Adipocyte (in vitro differentiated cells): ENCODE measurements at places on chromosomes 13 and 19.
A peak's percentile ranks its signal among the peaks of the same experiment; 100 is the strongest.

DNA sequence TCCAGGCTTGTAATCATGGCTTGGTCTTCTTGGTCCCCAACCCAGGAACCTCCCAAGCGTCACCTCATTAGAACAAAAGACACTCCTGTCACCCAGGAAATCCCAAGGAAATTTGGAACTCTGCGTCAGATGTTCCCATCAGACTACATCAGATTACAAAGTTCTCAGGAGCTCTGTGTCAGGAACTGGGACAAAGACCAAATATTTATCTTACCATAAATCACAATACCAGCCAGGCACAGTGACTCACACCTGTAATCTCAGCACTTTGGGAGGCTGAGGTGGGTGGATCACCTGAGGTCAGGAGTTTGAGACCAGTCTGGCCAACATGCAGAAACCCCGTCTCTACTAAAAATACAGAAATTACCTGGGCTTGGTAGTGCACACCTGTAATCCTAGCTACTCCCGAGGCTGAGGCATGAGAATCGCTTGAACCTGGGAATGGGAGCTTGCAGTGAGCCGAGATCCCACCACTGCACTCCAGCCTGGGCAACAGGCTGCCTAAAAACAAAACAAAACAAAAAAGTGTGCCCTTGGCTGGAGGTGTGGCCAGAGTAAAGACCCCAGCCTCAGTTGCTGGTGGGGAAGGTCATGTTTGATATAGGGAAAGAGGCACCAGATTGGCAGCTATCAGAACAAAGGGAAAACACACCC is 16.7 kb upstream of the CCDC124 start:
- DNase-seq: no peak

DNA sequence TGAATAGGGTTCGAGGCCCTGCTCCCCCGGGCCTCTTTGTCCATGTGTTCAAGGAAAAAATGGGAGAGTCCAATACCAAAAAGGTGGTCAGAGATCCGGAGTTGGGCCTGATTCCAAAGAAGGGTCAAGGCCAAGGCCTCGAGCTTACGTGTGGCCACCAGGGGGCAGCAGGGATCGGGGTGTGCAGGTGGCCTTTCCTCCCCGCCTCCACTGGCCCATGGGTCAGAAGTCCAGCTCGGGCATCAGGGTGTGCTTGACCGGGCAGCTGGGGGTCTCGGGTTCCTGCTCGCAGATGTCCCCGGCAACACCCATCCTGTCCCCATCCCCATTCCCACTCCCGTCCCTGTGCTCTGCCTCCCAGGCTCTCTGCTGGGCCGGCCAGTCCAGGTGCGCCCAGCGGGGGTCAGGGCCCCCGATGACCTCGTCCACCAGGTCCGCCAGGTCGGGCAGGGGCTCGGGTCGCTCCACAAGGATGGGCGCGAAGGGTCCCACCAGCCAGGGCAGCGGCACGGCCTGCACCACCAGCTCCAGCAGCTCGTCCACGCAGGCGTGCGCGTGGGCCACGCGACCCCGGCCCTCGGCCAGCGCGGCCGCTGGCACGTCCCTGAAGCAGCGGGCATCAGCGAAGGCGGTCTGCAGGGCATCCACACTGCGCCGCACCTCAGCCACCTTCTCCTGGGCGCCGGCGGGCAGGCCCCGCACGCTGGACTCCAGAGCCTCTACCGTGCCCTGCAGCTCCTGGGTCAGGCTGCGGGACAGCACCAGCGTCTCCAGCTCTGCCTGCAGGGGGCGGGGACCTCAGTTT is 5.2 kb upstream of the PLIN4 start:
- DNase-seq: peak; percentile 49

- DNase-seq: no peak
Measured at GRCh38 chr13:27917121-27917947, 2.5 kb upstream of the PDX1 start.

GRCh38 chr13:50916701-50917184 is 7.2 kb downstream of the RNASEH2B start:
- no peak for DNase-seq

DNA sequence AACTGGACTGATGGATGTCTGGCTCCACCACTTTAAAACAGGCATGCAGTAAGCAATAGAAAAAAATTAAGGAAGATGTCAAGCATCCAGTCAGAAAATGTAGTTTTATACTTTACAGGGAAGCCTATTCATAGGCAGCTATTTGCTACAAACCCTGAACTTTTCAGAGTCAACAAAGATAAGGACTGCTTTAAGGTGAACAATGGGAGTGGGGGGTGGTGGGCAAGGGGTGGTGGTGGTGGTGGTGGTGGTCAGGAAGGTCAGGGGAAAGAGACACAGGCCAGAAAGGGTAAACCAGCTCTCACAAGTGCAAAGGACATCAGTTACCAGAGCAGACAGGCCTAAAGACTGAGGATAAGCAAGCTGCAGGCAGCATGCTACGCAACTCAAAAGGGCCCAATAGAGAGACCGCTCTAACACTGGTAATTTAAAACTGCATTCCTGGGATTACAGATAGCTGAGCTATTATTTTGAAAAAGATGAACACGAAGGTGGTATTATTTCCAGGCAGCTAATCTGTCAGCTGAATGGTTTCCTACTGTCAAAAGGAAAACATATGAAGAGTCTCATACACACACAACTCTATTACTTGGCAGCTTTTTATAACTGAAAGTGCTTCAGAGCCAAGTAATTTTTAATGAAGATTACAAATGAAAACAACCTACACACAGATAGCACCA is 14.8 kb downstream of the BRD4 start:
- no peak for DNase-seq

GRCh38 chr19:32686847-32687475 is 4.7 kb upstream of the NUDT19 start:
- DNase-seq: no peak

DNA sequence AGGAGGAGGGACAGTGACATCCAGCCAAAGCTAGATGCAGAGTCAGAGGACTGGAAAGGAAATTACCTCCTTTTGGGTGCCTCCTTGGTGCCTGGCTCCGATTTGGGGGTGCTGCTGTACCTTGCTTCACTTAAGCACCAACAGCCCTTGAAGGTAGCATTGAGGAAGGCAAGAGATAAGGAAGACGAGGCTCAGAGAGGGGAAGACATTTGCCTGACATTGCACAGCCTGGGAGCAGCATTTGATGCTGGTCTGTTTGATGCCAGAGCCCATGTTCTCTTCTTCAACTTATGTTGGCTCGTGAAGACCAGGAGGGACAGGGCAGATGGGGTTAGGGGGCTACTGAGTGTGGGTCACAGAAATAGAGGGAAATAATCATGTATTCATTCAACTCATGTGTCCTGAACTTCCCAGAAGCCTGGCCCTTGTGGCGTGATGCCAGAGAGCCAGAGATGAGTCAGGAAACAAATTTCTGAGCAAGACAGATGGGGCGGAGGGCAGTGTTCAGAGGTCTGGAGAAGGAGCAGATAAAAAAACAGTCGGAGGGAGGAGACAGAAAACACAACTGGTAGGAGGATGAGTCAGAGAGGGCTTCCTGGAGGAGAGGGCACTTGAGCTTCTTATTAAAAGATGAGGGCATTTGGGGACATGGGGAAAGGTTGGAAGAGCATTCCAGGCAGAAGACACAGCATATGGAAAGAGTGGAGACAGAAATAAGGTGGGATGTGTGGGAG is 3.0 kb upstream of the C19orf81 start:
- DNase-seq: no peak

- DNase-seq: no peak
Measured at GRCh38 chr19:46896076-46896794, 35.4 kb downstream of the ARHGAP35 start.

DNA sequence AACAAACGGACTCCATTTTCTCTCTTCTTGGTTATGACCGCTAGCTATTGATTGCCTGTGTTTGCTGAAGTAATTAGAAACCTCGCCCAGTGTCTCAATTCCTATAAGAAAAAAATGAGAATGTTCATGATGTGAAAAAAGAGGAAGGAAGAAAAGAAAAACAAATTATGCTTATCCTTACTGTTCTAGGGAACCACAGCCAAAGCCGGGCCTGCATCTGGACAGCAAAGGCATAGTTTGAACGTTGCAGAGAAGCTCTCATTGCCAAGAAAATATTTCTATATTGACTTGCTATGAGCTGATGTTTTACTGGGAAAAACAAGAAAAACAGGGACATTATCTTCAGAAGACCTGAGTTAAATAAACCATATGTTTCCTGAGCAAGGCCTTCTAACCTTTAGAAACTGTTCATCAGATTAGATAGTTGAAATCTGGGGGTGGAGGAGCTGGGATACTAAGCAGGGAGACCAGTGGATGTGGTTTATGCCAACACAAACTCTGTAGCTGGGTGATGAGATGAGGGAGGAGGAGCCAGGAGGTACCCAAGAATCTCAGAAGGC is 55.0 kb downstream of the EFNB2 start:
- DNase-seq: peak; percentile 24

DNA sequence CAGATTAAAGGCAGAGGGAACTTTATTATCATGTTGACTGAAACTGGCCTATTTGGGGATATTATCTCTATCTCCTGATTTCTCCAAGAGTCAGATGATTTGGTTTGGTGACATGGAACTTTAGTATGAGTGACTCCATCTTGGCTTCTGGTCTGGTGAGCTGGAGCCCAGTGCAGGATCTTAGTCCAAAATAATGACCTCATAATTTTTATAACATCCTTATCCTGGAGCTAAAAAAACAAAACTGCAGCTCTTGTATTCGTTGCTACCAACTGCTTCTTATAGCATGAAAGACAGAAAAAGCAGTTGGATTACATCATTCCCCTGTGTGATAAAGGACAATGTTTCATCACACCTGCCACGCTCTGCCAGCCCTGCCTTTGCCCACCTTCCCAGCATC is 39.3 kb upstream of the RNF17 start:
- no peak for DNase-seq

GRCh38 chr19:54305141-54305540 is 7.8 kb downstream of the LILRA5 start:
- no peak for DNase-seq

- no peak for DNase-seq
Measured at GRCh38 chr13:85492283-85492682, 306.9 kb downstream of the SLITRK6 start.

DNA sequence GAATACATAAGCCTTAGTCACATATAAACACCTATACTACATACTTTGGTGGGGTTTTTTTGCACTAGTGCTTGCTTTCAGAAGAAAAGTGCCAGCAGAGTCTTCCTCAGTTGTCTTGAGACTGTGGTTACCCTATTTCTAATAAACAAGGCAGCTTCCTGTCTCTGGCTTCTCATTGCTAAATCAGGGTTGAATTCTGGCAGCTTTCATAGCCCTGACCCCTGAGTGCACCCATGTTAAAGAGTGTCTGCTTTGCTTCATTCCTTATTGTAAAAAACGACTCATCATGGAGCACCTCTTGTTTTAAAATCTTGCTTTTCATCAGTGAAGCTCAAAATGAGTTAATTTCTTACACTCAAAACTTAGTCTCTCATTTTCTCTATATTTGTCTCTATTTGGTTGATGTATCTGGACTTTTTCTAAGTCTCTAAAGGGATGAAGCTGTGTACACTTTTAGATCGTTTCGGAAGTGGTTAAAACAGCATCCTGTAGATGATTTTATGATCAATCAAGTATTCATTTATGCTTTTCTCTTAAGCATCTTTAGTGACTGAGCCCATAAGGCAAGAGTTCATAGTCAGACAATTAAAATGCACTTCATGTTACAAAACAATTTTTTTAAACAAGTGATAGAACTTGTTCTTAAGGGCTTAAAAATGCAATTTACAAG is 72.1 kb downstream of the KLF12 start:
- DNase-seq: peak; percentile 67

GRCh38 chr19:21604951-21605476 is 99.6 kb downstream of the ZNF429 start:
- DNase-seq: no peak

DNA sequence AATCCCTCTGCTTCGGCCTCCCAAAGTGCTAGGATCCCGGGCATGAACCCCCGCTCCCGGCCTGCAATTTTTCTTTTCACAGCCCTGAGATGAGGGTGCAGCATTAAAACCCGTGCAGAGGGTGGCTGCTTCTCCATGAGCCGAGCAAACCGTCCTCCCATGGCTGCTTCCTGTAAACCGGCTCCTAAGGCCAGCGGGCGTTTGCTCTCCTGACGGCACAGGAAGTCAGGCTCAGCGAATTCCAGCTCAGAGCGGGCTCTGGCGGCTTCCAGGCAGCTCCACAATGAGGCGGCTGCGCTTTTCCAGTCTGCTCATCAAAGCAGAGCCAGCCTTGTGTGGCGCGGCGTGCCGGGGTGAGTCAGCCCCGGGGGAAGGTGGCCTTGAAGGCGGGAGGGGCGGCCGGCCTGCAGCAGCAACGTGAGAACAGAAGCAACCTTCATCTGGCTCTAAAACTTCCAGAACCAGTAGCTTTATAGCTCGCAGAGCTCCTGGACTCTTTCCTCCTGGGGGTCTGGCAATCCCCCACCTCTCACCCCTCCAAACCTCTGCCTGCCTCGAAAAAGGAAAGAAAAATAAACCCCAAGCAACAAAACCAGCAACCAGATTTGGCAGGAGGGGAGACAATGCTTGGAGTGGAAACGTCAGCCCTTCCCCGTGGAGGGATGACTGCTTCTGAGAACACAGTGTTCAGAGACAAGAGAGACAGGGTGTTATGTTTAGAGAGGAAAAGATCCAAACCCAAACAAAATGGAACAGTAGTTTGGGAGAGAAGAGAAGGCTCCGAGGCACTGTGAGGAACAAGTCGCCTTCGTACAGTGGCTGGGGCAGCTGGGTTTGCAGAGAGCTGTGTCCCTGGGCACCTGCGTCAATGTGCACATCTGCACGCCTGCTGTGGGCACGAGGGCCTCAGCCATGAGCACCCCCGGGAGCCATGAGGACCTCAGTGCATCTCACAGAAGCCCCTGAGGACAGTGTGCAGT is 67.8 kb downstream of the GADD45B start:
- DNase-seq: peak; percentile 98

DNA sequence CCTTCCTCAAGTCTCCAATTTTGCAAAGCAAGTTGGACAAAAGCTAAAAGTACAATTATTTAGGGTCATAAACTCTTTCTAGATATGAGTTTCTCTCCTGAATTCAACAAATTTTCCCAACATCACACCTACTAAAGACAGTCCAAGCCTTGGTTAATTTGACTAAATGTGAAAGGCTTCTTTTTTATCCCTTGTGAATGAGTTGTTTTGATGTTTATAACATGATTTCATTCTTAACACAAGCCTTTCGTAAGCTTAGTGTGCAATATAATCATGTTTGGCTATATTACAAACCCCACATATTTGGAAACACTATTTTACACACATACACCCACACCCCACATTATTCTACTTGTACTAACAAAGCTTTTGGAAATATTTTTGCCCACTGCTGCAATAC is 57.3 kb downstream of the ZC3H13 start:
- DNase-seq: no peak

GRCh38 chr13:41334810-41335209 is 23.7 kb downstream of the NAA16 start:
- DNase-seq: no peak

DNA sequence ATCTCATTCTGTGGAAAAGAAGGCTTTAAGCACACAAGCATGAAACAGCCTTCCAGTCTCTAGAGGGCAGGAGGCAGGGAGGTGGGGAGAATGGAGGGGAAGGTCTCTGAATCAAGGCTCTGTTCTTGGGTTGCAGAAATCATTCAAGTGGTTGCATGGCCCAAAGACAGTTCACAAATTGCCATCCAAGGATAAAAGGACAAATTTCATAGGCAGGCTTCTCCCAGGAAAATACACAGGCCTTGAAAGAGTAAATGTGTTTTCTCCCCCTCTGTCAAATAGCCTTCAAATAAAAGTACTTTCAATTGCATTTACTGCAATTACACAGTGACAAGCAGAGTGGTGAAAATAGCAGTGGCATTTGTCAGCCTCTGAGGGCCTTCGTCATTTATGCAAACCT is 450.8 kb downstream of the DCT start:
- no peak for DNase-seq
